ENCODE measurements at places on chromosomes 5 and 9. TPM values are rescaled to one million over a fixed set of nuclear protein-coding genes. Genes with fewer than 3 reads are reported as not detected.

DMRT3 gene
- not detected for total RNA-seq

SYNPO gene
- total RNA-seq = 1.5 TPM

IL31RA gene
- total RNA-seq = 0.37 TPM

OLFM1 gene
- 6.5 TPM for total RNA-seq

FAM153A gene
- total RNA-seq = not detected

KCNV2 gene
- total RNA-seq = not detected

MARCOL gene
- total RNA-seq = not detected

ABLIM3 gene
- total RNA-seq = 68.8 TPM
